ENCODE measurements at places on chromosomes 6 and 20.

DNA sequence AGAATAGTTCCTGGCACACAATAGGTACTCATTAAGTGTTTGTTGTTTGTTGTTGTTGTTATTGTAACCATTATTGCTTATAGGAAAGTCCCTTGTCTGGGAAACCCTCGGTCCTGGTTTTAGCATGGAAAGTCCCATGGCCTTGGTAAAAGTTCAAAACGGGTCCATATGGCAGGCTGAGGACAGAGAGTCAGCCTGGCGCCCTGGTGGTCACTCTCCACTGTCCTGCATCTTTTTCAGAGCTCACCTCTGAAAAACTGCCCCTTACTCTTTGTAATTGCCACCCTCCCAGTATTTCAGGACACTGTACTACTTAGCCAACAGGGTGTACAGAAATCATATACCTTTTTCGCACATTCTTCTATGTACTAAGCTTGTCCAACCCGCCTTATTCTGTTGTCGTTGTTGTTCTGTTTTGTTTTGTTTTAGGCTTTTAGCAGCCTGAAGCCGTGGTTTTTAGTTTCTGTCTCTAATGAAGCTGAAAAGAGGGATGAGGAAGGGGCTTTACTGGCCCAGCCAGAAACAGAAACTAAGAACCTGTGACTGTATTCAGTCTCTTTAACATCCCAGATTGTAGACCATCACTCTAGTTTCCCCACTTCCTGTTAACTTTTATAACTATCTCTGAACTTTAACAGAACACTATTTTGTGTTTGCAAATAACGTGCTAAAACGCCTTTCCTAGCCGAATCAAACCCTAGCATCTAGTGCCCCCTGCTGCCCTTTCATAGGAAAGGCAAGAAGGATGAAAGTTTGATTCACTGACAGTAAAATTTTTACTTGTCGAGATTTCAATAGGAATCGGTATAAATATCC is 7.6 kb upstream of the TMEM14A start:
- DNase-seq, result peak; percentile 81

DNA sequence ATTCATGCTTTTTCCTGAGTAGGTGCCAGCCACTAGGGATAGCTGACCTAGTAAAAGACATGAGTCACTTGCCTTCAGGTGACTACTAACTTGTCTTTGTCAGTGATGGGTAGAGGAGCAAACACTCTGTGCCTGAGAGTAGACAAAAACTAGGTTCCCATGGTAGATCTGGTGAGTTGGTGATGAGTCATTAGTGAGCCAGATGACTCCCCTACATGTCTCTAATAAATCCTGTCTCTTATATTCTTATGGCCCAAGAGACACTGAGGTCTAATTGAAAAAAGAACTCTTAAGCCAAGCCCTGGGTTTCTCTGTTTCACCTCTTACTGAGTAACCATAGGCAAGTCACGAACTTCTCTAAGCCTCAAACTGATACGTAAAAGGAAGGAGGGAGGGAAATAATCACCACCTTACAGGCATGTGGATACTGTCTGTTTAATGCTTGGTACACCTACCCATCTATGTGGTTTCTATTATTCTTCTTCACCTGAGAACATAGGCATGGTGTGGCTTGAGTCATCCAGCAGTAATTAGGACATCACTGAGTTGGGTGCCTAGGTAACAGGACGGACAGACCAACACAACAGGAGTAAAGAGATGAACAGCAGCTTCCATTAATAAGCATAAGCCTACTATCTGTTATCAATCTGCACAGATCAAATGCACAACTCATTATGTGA is 20.3 kb downstream of the TTPAL start:
- no peak for DNase-seq

GRCh38 chr6:33894438-33894837 is 90.6 kb upstream of the MLN start:
- no peak for DNase-seq

- DNase-seq, result no peak
Observed at GRCh38 chr6:145044641-145045246, 690.6 kb downstream of the EPM2A start.

- DNase-seq, result no peak
Observed at GRCh38 chr6:34317882-34318498, 69.2 kb upstream of the SMIM29 start.

GRCh38 chr6:10837622-10837994 is 731 bp downstream of the MAK start:
- no peak for DNase-seq

DNA sequence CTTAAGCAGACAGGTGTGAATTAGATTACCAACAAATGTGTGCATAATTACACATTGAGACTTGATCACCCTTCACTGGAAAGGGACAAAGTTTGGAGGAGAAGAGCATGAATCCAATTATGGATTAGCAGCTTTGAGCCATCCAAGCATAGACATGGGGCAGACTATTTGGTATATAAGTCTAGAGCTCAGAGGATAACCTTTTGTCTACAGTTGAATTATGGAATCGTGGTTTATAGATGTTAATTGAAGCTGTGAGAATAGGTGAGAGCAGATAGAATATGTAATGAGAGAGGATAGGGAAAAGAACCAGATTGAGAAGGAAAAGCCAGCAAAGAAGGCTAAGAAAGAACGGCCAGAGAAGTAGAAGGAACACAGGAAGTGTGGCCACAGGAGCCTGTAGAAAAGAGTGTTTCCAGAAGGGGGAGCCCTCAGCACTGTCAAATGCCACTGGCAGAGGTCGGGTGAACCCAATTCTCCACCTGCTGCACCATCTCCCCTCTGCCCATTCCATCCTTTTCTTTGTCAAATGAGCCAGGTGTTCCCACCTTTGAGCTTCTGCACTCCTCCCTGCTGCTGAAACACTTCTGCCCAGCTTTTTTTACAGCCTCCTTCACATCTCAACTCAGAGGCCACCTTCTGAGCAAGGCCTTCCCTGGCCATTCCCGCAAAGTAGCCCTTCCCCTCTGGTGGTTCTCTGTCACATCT is 7.3 kb downstream of the DNTTIP1 start:
- peak; percentile 82 for DNase-seq

DNA sequence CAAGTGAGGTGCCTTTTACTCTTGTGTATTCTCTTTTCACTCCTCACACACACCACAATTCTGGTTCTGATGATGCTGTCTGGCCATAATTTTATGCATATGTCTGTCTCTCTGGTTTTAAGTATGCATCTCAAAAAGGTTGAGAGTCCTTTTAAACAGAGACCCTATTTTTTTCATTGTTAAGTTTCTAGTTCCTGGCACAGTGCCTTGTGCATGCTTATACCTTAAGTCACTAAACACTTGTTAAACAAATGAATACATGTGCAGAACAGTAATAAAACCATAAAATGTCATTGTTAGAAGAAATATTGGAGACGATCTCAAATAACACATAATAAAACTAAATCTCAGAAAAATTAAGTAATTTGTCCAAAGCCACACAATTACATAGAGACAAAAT is 7.9 kb downstream of the ROS1 start:
- DNase-seq, result no peak

GRCh38 chr20:15940127-15940526 is 633.1 kb downstream of the KIF16B start:
- no peak for DNase-seq

All from activated effector memory CD4-positive, alpha-beta T cell treated with anti-CD3 and anti-CD28 coated beads, Interleukin-2, amount 50 U/mL, for 16 hours (primary cell).